ENCODE measurements at places on chromosomes 5 and 9.

DNA sequence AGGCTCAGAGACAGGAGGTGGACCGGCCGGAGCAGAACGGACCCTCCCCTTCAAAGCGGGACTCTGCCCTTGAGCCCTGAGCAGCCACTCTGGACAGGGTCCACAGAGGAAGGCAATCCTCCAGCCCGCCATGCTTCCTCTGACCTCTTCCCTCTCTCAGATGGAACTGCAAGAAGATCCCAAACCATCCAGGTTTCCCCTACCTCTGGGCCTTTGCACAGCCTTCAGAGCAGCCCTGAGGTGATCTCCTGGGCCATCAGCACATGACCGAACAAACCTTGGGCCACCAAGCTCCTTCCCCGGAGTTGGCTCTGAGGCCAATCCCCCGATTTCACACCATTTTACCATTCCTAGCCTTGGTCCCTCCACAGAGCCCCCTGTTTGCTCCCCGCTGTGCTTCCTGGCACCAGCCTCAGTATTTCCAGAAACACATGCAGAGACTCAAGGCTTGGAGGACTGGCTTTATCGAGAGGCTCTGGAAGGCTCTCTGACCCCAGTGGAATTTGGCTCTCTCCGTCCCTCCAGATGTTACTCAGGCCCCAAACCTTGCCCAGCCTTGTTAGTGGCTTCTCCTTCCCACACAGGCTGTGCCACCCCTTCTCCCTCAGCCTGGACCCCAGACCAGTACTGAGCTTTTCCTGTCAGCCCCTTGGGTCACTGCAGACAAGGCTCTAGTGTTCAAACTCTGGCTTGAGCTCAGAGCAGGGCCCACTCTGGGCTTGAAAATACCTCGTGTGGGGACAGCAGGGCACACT lies 48.6 kb upstream of the KCNMB1 start:
- no peak for DNase-seq

- DNase-seq, result no peak
Observed at GRCh38 chr5:127206320-127207113, 84.1 kb upstream of the MEGF10 start.

- DNase-seq, result no peak
Observed at GRCh38 chr9:93686880-93687236, 110.5 kb downstream of the PHF2 start.

DNA sequence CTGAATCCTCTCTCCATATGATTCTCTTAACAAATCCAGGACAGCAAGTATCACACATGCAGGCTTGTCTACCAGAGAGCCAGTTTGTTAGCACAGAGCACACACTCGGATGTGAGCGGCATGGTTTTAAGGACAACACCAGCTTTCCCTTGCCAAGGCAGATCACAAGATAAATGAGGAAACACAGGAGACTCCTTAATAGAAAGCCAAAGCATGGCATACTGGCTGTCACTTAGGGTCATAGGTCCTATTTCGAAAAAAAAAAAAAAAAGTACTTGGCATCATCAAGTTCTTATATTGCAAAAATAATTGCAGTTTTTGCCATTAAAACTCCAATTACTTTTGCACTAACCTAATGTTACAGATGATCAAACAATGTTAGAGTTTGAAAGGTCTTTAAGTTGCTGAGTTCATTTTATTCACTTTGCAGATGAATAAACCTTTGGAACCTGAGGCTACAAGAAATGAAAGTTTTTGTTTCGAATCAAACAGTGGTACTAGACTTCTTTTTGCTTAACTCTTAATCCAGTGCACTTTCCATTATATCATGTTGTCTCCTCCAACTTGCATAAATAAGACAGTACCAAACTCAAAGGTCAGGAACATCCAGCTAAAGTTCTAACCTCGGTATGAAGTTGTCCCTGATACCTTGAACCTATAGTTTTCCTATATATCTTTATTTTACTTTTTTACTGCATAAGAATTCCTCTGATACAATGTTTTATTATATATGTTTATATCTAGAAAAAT lies 138.5 kb downstream of the MPDZ start:
- no peak for DNase-seq

GRCh38 chr5:134097211-134097749 lies 17.2 kb upstream of the TCF7 start:
- DNase-seq, result no peak

DNA sequence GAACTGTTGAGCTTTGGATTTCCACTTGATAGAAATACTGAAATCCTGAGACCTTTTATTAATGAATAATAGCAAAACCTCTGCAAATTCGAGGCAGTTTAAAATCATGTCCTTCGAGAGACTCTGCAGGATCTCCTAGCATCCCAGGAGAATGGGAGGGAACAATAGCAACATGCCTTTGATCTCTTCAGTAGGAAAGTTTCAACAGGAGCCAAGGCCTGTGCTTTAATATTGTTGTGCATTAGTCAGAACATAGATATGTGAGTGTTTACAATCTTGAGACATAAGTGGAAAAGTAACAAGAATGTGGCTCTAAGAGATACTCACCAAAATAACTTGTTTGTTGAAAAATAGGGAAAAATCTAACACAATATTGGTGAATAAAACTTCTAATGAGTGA lies 83.3 kb upstream of the LHFPL2 start:
- DNase-seq, result no peak

GRCh38 chr5:150640311-150641005 lies at the start of gene SYNPO:
SYNPO (plus strand) TSS chr5:150640660; CDS start chr5:150648276, 7,616 bp downstream.
- no peak for DNase-seq
